Renal pelvis (tissue), 12 donors: ENCODE measurements at places on chromosomes 5 and 9.

DNA sequence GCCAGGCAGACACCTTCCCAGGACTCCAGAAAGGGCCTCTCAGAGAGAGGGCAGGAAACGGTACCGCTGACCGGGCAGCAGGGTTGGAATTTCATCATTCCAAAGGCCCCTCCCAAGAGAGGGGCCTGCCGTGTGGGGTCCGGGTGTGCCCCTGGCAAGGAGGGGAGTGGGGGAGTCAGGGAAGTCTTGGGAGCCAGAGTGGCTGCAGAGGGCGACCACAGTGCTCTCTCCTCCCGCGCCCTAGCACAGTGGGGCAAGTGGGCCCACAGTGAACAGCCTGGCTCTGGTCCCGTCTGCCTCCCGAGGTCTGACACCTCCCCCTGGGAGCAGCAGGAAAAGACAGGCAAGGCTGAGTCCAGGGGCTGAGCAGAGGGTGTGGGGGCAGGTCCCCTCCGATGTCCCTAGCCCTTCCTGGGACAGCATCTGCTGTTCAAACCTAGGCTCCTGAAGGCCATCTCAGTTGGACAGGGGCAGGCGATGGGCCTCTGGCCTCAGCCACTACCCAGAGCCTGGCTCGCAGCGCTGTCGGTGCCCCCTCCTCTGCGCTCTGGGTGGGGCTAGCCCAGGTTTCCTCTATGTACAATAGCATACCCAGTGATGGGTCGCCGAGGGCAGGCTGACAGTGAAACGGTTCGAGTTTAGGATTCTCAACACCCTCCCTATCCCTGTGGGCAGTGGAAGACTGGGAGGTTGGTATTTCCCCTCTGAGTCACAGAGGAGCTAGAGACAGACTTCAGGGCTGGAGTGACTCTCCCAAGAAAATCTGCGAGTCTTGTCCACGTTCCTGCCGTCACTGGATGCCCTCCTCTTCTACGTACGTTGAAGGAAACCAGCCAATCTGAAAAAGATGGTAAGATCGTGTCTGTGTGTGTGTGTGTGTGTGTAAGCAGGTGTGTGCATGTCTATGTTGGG, 25.4 kb upstream of the SARDH start:
- DNase-seq = no peak

DNA sequence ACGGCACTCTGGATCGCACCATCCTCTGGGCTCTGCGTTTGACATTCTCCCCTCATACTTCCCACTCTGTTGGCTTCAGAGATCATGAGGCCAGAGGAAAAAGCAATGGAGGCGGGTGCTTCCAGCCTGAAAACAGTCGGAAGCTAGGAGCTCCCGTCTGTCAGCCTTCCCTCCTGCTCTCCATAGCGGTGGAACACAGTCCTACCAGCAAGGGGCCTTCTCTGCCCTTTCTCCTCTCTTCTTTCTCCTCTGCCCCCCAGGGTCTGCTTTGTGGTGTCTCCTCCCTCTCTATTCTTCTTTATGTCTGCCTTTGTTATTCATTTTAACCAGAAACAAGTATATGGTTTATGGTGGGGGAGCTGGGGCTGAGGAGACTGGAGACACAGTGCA, 152.5 kb upstream of the NFIB start:
- no peak for DNase-seq

DNA sequence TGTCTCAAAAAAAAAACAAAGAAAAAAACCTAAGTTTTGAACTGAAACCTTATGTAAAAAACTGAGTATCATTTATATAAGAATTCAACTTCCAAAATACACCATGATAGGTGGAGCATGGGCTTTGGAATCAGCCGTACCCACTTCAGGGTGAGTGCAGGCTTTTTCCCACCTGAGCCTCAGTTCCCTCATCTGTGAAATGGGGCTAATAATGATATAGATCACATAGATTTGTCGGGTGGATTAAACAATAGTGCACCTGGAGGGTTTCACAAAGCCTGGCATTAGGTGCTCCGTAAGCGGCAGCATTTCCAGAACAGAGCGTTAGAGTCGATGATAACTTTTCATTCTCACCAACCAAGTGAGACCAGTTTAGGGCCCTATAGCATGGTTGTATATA, 91.9 kb downstream of the CYFIP2 start:
- DNase-seq = no peak

DNA sequence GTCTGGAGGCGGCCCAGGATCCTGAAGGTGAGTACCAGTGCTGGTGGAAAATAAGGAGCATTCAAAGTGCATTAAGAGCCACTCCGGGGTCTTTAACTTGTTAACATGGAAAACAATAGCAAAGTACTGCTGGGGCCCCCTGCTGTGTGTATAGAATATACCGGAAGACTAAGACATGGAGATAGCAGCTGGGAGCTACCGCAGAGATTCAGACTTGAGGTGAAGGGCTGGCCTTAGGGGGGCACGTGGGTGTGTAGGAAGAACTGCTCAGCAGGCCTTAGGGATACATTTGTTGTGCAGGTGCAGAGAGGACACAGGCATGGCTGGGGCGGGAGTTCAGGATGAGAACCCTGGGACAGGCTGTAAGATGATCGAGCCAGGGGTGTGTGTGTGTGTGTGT, 1.2 kb upstream of the DMRT1 start:
- no peak for DNase-seq
